ENCODE measurements at places on chromosomes 3 and 15.

- DNase-seq = no peak
Observed at GRCh38 chr3:89289574-89290190, 182.3 kb downstream of the EPHA3 start.

DNA sequence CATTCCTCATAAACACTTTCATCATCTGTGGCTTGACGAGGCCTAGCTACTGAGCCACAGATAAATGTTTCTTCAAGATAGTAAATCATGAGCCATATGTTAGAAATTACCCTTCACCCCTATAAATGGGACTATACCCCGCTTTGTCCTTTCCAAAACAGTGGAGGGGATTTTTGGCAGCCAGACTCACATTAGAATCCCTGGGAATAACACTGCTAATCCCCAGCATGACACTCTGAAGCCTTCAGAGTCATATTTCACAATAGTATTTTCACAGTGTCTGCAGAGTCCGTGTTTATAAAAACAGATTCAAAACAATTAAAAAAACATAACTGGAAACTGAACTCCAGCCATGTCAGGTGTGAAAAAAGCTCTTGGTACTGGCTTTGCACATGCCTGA, 271.6 kb downstream of the ERC2 start:
- no peak for DNase-seq

- no peak for DNase-seq
Observed at GRCh38 chr15:70328679-70329115, 231.0 kb upstream of the TLE3 start.

DNA sequence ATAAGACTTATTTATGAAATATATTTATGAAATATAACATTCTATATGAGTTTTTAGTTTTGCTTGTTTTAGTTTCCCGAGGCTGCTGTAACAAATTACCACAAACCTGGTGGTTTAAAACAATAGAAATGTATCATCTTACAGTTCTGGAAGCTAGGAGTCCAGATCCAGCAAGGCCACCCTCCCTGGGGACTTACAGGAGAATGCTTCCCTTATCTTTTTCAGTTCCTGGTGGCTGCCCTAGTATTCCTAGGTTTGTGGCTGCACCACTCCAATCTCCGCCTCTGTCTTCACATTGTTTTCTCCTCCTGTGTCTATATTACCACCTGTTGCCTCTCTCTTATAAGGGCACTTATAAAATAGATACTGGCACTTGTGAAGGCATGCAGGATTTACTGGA, 877.8 kb downstream of the TUSC7 start:
- no peak for DNase-seq
